ENCODE measurements at places on chromosomes 12 and 14.

- no peak for DNase-seq
Measured at GRCh38 chr12:40144023-40144422, 38.1 kb upstream of the SLC2A13 start.

- no peak for DNase-seq
Measured at GRCh38 chr12:130714591-130715149, 1.4 kb downstream of the RIMBP2 start.

- DNase-seq = no peak
Measured at GRCh38 chr14:70847406-70848090, 38.2 kb upstream of the MAP3K9 start.

DNA sequence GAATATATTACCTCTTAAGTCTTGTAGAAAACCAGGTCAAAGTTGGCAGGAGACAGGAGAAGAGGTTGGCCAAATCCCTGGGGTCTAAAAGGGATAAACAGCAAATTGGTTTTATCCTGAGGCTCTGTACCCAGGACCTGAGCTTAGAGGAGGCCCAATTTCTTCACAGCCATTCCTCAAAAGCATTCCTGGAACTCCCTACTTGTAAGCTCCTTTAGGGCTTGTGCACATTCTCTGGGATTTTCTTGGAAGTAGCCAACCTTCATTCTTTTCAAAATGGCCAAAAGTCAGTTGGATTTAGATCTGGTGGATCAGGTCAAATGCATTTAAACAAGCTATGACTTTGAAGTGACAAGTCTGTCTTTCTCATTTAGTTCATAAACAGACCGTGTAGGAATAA, 152.1 kb upstream of the PLXNC1 start:
- no peak for DNase-seq

GRCh38 chr12:110343736-110344555, 59.6 kb downstream of the ANAPC7 start:
- DNase-seq = no peak

DNA sequence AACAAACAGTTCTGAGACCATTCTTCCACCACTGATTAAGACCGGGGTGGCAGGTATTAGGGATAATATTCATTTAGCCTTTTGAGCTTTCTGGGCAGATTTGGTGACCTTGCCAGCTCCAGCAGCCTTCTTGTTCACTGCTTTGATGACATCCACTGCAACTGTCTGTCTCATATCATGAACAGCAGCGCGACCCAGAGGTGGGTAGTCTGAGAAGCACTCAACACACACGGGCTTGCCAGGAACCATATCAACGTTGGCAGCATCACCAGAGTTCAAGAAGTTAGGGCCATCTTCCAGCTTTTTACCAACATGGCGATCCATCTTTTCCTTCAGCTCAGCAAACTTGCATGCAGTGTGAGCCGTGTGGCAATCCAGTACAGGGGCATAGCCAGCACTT, 16.9 kb downstream of the AEBP2 start:
- DNase-seq = no peak

DNA sequence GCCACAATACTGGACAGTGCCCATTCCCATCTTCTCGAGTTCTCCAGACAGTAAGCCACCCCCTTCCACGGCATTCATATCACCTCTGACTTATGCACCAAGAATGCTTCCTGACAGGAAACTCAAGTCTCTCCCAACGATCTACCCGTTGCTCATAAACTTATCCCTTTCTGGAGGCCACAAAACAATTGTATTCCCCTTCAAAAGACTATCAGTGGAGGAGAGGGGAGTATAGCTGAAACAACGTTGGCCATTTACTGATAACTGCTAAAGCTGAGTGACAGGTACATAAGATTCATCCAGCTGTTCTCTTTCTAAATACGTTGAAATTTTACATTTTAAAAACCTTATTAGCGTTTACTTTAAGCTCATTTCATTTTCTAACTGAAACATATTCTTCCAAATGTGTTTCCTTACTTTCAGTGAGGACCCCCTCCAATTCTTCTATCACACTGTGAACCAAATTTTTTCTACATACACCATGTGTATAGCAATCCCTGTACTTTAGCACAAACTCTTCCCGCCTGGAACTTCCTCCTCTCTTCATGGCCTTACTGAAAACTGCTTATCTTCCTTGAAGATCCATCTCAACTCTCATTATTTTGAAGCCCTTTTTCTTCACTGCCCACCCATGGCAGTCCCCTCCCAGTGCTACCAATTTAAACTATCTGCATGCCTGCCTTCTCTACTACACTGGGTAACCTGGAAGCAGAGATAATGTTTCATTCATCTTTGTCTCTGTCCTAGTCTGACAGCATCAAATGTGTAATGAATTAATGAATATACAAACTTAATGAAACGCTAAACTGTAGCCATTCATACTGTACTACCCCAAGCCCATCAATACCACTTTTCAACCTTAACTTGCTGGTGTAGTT, 28.8 kb downstream of the ATXN2 start:
- no peak for DNase-seq

DNA sequence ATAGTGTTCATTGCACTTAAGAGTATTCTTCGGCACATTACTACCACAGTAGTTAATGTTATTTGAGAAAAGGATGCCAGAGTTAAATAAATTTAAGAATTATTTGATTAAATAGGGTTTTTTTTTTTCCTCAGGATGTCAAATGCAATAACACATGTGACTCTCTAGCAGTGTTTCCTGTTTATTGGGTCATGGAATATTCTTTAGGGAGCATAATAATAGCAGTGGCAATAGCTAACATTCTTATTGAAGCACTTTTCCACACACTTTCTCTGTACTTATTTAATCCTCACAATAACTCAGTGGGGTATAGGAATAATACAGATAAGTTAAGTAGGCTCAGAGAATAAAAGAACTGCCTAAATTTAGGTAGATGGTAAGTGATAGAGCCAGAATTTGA, 44.3 kb downstream of the SCYL2 start:
- DNase-seq = no peak

DNA sequence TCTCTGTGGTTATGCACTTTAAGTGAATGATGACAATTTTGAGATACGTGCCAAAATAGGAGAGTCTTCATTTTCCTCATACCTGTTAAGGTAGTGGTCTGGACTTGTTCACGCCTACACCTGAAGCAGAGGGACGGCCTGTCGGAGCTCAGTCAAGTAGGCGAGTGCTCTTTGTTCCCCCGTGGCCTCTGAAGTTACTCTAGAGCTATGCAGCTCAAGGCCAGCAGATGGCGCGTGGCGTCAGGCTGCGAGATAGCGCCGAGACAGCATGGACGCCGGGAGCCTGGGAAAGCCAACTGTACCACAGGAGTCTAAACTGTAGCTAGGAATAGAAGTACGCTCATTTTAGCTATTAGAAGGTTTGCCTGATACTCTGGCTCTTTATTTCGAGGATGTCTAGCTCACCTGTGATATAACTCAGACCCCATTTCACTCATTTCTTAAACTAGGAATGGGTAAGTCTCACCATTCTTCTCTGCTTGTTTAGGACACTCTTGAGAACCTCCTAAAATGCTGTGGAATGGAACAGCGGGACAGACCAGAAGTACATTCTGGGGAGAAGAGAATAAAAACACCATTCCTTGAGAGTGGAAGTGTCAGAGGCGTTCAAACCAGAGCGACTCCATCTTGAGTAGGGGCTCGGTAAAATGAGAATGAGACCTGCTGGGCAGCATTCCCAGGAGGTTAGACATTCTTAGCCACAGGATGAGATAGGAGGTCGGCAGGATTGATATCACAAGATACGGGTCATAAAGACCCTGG, 267.4 kb upstream of the HMGA2 start:
- peak; percentile 47 for DNase-seq

GRCh38 chr12:6494258-6494743, 399 bp downstream of the NCAPD2 start:
- DNase-seq = no peak

DNA sequence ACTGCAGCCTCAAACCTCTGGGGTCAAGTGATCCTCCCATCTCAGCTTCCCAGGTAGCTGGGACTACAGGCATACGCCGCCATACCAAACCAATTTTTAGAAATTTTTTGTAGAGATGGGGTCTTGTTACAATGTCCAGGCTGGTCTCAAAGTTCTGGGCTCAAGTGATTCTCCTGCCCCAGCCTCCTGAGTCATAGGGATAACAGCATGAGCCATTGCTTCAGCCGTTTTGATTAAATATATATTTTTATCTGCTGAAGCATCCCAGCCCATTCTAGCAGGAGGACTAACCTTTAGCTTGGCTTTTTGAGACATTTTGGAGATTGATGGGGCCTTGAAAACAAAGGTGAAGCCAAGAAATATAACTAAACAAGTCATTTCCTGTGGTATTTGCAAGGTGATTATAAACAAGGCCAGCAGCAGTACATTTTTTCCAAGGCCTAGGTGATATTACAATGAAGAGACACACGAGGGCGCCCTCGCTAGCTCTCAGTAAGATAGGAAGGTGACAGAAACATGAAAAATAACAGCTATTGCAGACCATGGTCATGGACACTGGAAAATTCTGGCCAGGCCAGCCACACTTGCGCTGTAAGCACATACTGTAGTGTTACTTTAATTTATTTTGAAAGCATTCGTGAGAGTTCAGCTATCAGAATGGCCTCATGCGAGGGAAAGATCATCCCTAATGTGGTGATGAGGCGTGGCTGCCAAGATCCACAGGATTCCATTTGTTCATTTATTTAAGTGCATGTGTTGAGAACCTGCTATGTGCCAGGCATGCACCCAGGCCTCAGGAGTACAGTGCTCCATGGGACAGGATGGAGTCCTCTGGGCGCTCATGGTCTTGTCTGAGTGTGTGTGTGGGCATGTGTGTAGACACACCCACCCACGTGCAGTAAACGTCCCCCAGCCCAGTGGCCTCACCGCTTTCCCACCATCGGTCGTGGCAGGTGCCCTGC, 63.5 kb downstream of the DGLUCY start:
- peak; percentile 37 for DNase-seq

DNA sequence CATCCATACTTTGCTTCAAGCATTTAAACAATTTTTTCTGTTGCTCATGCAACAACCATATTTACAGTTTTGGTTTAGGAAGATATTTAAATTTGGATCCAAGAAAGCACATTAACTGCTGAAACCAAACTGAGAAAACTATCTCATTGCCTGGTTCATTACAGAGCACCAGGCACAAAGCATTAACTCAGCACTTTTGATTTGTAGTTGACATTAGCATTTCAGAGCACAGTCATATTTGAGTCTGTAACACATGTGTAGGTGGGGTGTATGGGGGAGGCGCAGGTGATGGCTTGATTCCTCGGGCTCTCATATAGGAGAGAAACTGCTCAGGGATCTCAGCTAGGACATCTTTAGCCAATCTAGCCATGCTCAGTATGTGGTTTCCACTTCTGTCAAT, 251.7 kb downstream of the CPNE8 start:
- DNase-seq = no peak

DNA sequence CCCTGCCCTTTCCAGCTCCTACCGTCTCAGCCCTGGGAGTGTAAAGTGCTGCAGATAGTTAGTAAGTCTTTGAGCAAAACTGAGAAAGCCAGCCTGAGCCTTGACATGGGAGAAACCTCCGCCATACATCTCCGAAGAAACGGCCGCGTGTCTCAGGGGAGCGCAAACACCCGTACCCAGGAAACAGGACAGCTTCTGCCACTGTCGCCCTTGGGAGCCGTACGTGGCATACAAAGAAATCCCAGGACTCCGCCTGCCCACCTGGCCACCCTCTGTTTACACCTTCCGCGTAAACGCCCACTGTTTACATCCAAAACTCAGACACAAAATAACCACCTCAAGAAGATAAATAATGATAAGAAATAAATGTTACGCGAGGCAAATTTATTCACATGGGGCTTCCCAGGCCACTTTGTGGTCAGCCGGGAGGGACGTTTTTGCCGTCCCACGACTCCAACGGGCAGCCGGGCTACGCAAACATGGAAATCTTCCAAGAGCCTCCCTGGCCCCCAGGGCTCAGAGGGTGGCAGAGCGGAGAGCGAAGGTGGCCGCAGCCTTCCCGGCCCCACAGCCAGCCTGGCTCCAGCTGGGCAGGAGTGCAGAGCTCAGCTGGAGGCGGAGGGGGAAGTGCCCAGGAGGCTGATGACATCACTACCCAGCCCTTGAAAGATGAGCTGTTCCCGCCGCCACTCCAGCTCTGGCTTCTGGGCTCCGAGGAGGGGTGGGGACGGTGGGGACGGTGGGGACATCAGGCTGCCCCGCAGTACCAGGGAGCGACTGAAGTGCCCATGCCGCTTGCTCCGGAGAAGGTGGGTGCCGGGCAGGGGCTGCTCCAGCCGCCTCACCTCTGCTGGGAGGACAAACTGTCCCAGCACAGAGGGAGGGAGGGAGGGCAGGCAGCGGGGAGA, at the start of gene BDKRB2:
Gene BDKRB2 (plus strand): TSS at position 689 of the 908 bp plus-strand sequence. CDS start 32,269 bp downstream, outside the sequence.
- DNase-seq = no peak

- no peak for DNase-seq
Measured at GRCh38 chr12:98224584-98225221, 290.7 kb upstream of the TMPO start.

GRCh38 chr14:29927376-29928116, at the start of gene PRKD1:
TSS of gene PRKD1 (minus strand) at chr14:29927847.
- DNase-seq = no peak

- DNase-seq = no peak
Measured at GRCh38 chr14:55097881-55098560, 31.0 kb upstream of the LGALS3 start.

- DNase-seq = no peak
Measured at GRCh38 chr14:97707603-97708002, 910.4 kb downstream of the VRK1 start.

- no peak for DNase-seq
Measured at GRCh38 chr12:54141431-54142113, 47.2 kb downstream of the SMUG1 start.

- DNase-seq = no peak
Measured at GRCh38 chr12:116423094-116423493, 136.1 kb upstream of the MAP1LC3B2 start.

DNA sequence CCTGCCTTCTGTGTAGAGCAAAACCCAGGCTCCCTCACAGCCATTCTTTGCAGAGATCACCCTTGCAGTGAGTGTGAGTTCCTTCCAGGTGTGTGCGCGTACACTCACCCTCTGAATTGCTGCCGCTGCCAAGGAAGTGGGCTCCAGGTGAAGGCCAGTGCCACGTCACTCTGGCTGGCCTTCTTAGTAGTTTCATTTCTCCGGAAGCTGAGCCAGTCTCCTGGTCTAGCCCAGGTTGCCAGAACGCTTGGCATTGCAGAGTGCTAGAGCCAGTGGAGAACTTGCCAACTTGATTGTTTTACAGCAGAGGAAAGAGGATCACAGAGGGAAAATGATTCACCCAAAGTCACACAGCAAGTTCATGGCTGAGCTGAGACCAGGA, 11.0 kb downstream of the CBLN3 start:
- no peak for DNase-seq

- no peak for DNase-seq
Measured at GRCh38 chr14:30874120-30874998, at the start of gene COCH. TSS of gene COCH (plus strand) at chr14:30874559. CDS start at chr14:30874939, 380 bp downstream.

DNA sequence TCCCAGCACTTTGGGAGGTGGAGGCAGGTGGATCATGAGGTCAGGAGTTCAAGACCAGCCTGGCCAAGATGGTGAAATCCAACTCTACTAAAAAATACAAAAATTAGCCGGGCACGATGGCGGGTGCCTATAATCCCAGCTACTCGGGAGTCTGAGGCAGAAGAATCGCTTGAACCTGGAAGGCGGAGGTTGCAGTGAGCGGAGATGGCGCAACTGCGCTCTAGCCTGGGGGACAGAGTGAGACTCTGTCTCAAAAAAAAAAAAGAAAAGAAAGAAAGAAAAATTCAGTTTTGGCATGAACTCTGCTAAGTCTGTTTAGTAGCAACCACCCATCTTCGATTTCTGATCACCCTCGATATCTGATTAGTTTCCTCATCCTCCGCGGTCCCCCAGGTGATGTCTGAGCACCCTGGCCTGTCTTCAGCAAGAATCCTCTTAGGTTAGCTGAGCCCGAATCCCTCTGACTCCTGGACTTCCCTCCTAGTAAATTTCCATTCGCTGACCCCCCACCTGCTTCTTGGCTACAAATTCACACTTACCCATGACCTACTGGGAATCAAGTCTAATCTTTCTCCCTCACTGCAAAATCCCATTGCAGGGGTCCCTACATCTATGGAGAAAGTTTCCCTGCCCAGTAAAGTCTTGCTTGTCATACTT, 879 bp upstream of the HSPB8 start:
- no peak for DNase-seq

All from stimulated activated CD4-positive, alpha-beta T cell treated with anti-CD3 and anti-CD28 coated beads, TNF-alpha, amount 100 ng/mL, for 4 hours (primary cell).